ENCODE measurements at places on chromosomes 1 and 21.

- DNase-seq, result no peak
Observed at GRCh38 chr1:232521660-232522059, 108.3 kb downstream of the SIPA1L2 start.

GRCh38 chr1:168390271-168390670 is 109.6 kb downstream of the TBX19 start:
- DNase-seq, result no peak

DNA sequence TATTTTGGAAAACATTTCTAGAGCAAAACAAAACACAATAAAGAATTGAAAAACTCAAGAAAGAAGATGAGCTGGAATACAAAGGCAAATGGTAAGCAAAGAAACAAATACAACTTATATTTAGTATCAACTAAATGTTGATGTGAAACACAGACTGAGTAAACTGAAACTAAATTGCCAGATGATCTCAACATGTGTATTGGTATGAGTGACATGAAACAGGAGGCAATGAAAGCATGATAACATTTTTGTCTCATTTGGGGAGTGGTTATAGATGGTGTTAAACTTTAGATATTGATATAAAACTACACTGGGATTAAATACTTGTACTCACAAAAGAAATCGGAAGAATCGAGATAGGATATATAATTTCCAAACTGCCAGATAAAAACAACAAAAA is 805.6 kb upstream of the CXADR start:
- DNase-seq, result no peak

- no peak for DNase-seq
Observed at GRCh38 chr1:218341325-218341724, 3.8 kb upstream of the TGFB2 start.

DNA sequence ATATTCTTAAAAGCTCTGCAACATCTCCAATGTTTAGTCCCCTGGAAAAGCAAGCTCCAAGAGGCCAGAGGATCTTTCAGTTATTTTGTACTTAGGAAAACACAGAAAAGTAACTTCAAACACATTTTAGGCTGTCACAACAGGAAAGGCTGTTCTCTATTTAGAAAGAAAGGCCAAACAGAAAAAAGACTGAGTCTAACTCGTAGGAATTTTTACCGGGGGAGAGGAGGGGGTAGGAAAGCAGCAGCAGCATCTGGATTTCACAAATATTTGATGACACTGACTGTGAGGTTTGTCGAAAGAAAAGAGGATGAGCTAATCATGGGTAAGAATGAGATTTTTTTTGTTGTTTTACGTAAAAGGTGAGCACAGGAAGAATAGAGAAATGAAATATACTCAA is 107.1 kb downstream of the EIF4G3 start:
- no peak for DNase-seq

DNA sequence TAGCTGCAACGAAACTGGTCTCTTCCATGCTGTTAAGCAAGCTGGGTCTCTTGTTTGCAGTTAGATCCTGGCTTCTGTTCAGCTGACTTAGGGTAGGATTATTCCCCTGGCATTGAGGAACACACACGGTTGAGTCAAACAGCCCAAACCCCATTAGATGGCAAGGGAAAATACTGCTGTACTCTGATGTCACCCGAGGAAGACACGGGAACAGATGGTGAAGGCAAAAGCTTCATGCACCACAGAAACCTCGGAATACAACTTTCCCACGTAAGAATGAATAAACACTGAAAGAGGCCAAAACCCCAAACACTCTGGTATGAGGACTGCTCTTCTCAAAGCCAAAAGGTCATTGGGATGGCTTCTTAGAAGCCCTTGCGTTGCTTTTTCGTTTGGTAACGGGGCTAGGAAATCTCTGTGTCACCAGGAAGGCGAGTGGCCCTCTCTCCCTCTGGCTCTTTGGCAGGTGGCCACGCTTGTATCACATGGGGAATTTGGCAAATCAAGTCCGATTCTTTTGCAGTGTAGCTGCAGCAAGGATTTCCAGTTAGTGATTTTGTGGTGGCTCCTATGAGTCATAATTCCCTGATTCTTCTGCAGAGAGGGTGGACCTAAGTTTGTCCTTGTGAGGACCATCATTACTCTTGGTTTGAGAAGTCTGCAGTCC is 16.7 kb upstream of the LYST start:
- DNase-seq, result no peak

GRCh38 chr1:208077232-208078075 is 166.5 kb upstream of the CD34 start:
- DNase-seq, result no peak

DNA sequence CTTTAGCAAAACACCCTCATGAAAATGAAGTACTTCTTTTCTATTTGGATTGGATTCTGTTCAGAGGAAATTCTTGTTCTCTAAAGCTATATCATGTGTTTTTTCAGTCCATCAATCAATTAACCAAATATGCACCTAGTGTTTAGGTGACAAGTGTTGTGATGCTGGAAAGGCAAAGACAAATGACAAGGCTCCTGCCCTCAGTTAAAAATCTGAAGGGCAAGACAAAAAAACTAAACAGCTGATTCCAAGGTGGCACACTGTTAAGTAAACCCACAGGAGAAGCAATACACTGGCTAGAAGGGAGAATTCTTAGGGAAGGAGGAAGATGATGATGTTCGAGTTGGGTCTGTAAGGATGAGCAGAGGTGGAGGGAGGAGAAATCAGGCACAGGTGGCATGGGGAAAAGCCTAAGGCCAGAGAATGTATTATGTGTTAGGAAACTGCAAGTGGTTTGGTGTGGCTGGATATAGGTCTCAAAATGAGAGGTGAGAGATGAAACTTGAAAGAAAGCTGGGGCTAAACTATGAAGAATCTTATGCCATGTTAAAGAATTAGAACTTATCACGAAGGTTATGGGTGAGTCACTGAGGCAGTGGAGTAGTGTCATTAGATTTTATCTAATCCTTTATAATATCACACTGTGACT is 51.8 kb upstream of the GFI1 start:
- no peak for DNase-seq

- DNase-seq, result no peak
Observed at GRCh38 chr21:15731243-15731613, 1.4 kb downstream of the USP25 start.

- DNase-seq, result no peak
Observed at GRCh38 chr21:41141031-41141457, 26.9 kb upstream of the BACE2 start.

DNA sequence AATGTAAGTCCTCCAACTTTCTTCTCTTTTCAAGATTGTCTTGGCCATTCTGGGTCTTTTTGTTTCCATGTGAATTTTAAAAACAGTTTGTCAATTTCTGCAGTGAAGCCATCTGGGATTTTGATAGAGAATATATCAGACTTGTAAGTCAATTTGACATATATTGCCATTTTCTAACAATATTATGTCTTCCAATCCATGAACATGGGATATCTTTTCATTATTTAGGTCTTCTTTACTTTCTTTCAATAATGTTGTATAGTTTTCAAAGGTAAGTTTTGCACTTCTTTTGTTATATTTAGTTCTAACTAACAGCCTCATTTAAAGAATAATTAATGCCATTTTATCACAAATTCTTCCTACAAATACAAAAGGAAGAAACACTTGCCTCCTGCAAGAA is 73.4 kb downstream of the STUM start:
- no peak for DNase-seq

DNA sequence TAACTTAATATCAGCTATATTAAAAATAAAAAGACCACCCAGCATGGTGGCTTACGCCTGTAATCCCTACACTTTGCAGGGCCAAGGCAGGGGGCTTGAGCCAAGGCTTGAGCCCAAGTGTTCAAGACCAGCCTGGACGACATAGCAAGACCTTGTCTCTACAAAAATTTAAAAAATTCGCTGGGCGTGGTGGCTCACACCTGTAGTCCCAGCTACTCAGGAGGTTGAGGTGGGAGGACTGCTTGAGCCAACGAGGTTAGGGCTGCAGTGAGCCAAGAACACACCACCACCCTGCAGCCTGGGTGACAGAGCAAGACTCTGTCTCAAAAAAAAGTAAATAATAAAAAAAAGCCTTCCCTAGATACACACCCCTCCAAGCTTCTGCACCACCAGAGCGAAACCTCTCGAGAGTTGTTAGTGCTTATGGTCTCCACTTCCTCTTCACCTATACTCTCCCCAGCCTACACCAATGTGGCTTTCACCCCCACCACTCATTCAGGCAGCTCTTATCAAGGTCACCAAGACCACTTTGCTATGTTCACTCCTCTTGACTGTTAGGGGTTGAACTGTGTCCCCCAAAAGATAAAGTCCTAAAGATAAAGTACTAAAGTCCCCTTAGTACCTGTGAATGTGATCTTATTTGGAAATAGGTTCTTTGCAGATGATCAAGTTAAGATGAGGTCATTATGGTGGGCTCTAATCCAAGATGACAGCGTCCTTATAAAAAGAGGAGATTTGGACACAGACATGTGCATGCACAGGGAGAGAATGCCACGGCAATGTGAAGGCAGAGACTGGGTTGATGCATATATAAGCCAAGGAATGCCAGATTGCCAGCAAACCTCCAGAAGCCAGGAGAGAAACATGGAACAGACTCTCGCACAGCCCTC is 6.8 kb upstream of the PPP1R15B start:
- no peak for DNase-seq

DNA sequence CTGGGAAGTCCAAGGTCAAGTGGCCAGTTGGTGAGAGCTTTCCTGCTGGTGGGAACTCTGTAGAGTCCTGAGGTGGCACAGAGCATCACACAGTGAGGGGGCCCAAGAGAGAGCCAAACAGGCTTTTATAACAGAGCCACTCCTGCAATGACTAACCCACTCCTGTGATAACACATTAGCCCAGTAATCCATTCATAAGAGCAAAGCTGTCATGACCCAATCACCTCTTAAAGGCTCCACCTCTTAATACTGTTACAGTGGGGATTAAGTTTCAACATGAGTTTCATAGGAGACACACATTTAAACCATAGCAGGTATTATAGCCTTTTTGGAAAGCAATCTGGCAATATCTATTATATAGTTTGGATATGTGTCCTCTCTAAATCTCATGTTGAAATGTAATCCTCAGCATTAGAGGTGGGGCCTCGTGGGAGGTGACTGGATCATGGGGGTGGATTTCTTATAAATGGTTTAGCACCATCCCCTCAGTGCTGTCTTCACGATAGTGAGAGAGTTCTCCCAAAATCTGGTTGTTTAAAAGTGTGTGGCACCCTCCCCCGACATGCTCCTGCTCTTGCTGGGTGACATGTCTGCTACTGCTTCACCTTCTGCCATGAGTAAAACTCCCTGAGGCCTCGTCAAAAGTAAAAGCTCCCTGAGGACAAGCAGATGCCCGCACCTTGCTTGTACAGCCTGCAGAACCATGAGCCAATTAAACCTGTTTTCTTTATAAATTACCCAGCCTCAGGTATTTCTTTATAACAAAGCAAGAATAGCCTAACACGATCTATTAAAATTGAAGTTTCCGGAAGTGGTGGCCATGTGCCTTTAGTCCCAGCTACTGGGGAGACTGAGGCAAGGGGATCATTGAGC is 64.5 kb downstream of the CD58 start:
- no peak for DNase-seq

DNA sequence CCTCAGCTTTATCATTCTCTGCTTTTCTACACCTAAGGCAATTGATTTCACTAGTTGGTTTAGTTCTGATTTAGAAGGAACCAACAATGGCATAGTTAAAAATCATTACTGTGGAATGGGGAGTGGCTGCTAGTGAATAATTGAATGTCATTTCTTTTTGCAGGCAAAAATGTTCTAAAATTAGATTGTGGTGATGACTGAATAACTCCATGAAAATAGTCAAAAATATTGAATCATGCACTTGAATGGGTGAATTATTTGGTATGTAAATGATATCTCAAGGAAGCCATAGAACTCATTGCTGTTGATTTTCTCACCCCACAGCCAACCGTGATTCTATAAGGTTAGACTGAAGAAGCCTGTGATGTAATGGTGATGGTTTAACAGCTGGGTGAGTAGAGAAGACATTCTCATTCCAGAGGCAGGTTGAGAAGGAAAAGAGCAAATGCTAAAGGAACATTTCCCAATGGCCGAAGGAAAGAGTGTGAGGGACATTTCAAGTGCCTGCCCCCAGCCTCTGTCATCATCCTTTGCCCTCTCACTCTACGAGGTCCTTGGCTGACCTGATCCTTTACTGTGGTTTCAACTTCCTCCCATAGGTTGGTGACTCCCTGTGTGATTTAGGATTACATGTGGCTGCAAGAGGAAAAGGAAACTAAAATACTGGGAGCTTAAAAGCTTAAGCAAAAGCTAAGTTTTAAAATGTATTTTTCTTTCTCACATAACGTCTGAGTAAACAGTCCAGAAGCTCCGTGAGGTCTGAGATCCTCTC is 12.5 kb downstream of the OVAAL start:
- DNase-seq, result no peak

GRCh38 chr1:62530516-62531154 is 66.7 kb upstream of the ANGPTL3 start:
- DNase-seq, result no peak

DNA sequence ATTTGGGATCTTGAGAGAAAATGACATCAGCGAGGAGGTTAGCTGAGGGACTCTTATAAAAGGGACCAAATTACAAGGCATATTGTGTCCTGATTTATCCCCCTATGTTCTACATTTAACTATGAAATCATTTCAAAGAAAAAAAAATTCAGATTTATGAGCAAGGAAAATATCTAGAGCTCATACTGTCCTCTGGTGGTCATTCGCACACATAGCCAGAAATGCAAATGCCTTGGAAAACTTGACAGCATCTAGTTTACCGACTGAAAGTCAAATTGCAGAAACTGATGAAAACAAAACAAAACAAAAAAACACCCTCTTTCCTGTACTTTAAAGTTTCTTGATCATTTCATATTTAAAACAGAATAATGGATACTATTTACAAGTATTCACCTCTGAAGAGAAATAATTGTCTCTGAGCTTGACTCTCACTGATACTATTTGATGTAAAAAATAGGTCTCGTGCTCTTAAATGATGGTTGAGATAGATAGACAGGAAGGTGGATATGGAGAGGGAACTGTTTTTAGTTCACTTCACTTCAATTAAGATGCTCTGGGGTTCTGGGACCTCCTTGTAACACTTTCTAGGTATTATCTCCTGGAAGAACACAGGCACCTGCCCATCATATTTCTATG is 253.8 kb downstream of the PCP4 start:
- no peak for DNase-seq

GRCh38 chr1:108646648-108647269 is 14.1 kb downstream of the HENMT1 start:
- DNase-seq, result peak; percentile 76

DNA sequence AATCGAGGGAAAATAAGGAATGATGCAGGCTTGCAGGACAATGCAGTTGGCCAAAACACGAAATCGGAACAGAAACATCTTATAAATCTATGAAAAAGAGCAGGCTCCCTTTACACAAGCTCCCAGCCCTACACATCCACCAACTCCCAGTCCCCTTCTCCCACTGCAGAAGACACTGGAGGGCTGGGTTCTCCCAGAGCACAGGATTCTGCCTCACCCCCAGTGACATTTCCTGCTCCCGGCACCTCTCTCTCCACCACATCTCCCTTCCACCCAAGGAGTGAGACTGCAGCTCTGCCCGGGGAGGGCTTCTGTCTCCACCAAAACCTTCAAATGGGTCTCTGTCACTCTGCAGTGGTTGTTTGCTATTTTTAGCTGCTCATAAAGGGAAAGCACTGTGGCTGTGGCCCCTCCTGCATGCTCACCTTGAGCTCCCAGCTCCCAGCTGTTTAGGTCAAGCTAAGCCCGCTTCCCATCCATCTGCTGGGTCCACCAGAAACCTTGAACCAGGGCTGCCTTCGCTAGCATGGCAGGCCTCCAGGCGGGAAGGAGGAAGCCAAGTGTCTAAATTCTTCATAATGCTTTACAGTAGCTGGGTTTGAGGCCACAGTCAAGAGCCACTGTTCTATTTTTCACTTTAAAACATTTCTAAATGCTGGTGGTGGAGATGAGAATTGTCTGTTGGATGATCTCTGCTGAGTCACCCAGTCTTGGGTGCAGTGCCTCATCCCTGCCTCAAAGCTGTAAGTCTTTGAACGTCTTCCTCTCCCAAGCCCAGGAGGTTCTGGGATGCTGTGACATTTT is 3.3 kb upstream of the C2CD2 start:
- peak; percentile 23 for DNase-seq
